Coronary artery (tissue), 2 donors: ENCODE measurements at places on chromosomes 3 and 15.

DNA sequence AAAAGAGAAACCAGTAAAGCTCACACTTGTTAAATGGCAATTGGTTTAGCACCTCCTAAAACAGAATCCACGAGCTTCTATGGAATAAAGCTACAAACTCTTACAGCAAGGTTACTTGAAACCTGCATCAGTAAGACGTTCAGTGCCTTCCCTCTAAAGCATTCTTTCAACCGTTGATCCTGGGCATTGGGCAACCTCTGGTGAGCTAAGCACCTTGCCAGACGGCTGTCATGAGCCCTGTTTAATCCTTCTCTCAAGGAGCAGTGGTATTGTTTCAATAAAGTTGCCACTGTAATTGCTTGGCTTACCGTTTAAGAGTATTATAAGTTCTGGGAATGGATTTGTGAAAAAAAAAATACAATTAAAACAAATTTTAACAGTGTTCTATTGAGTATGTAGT is 75.0 kb downstream of the COL8A1 start:
- DNase-seq = no peak

- DNase-seq = no peak
Observed at GRCh38 chr15:56017920-56018319, 24.5 kb upstream of the NEDD4 start.

DNA sequence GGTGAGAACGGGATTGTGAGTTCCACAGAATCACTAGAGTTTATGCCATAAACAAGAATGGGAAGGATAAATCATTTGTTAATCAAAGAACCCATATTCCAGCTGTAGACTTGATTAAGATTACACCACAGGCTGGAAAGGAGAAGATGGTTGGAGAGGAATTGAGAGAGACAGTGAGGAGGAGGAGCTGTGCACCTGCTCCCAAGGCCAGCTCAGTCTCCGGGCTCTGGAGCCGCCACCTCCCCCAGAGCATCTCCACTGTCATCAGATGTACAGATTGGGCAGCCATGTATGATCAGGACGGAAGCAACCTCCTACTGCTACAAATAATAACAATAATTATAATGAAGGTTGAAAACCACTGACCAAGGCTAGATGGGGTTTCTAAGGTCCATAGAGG is 170.0 kb downstream of the MINAR1 start:
- DNase-seq = no peak

DNA sequence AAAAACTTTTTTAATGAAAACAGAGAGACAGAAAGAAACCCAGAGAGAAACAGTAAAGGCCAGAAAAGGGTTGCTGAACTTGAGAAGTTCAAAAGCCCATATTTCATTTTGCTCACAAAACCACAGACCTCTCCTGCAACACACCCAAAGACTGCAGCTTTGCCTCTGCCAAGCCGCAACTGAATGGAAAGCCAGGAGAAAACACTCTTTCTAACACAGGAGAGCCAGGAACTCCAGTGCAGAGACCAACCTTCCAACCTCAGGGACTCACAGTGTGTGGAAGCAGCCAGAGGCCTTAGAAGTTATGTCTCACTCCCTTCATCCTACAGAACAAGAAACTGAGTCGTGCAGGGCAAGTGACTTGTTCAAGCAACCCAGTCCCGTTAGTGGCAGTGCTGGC is 163.1 kb upstream of the HES1 start:
- no peak for DNase-seq

- DNase-seq = no peak
Observed at GRCh38 chr15:71761649-71762048, 48.7 kb upstream of the NR2E3 start.

DNA sequence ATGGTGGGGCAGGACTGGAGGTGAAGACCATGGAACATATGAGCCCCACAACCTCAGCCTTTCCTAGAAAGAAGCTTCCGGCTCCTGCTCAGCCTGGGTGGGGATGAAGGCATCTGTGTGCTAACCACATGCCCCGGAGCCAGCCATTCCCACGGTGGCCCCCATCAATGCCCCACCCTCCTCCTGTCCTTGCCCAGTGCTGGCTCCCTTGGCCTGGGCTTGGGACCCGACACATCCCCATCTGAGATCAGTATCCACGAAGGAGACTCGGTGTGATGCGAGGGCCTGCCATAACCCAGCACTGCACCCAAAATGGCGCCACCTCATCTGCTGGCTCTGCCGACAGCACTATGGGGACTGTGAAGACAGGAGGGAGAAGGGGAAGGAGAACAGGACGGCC is 16.5 kb upstream of the PLXND1 start:
- no peak for DNase-seq

DNA sequence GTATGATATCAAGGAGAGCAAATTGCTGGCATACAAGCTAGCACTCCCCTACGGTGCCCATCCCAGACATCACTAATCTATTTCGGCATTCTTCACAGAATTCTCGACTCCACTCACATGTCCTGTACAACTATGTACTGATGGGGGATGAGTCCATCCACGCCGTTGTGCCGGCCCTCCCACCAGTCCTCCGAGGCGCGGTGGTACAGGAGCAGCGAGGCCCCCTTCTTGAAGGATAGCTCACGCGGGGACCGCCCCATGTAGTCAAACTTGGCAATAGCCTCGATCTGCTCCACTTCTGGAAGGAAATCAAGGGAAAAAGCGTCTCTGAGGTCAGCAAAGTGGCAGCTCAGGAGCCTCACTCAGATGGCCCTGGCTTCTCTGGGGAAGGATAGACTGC is 31.0 kb upstream of the RAD18 start:
- peak; percentile 52 for DNase-seq

DNA sequence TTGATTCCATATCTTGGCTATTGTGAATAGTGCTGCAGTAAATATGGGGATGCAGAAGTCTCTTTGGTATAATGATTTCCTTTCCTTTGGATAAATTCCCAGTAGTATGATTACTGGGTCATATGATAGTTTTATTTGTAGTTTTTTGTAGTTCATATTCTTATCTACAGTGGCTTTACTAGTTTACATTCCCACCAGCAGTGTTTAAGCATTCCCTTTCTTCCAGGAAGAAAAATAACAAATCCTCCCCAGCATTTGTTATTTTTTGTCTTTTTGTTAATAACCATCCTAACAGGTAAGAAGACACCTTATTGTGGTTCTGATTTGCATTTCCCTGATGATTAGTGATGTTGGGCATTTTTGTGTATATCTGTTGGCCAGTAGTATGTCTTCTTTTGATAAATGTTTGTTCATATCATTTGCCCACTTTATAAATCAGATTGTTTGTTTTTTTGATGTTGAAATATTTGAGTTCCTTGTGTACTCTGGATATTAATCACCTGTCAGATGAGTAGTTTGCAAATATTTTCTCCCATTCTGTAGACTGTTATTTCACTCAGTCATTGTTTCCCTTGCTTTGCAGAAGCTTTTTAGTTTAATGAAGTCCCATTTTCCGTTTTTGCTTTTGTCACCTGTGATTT is 163.3 kb upstream of the THRB start:
- DNase-seq = no peak

GRCh38 chr3:110246796-110247376 is 824.7 kb upstream of the NECTIN3 start:
- no peak for DNase-seq

DNA sequence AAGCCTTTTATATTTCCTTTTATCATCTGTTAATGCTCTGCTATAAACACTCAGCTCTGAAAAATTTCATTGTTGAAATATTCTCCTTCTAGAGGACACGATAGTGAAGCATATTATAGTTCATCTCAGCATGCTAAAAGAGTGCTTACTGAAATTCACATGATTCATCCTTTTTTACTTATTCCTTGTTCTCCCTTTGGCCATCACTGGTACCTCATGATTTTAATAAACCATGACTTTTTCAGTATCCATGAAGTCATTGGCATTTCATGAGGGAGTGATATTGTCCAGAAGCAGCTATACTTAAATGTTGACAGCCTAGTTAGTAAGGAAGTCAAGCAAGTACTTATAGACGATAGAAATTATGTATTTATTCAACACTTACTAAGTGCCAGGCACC is 112.7 kb downstream of the PROS1 start:
- DNase-seq = no peak

DNA sequence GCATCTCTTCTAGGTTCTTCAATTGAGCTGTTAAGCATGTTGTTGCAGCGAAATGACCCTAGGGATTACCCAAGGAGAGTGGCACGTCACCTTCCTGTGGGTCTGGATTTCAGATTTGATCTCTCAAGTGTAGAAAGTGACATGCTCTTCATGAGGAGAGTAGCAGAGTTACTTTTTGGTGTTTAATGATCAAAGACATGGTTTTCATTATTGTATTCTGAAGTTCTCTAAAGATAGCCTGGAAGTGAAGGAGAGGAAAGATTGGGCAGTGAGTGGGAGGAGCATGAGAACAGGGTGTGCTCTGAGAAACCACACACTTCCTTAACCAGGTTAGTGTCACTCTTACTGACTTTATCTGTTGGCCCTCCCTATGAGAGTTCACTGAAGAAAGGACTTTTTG is 153.6 kb downstream of the AKAP13 start:
- DNase-seq = no peak

- no peak for DNase-seq
Observed at GRCh38 chr15:55659481-55659880, 71.3 kb upstream of the PYGO1 start.

DNA sequence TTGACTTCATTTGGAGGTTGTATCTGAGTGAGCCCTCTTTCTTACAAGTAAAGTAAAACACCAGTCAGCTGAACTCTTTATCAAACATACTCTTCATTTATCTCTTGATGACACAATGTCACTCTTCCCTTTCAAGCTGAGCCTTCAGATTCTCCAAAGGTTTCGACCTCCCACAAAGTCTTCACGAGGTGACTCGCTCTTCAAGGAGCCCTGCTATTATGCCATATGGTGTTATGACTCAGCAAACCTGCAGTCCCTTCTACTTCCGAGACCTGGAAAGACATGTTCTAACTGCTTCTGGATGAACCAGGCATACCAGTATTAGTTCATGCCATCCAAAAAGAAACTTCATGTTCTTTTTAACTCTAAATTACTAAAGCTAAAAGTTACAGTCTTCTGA is 23.1 kb downstream of the AADAC start:
- DNase-seq = no peak

GRCh38 chr3:10428406-10429091 is 76.8 kb downstream of the ATP2B2 start:
- no peak for DNase-seq

DNA sequence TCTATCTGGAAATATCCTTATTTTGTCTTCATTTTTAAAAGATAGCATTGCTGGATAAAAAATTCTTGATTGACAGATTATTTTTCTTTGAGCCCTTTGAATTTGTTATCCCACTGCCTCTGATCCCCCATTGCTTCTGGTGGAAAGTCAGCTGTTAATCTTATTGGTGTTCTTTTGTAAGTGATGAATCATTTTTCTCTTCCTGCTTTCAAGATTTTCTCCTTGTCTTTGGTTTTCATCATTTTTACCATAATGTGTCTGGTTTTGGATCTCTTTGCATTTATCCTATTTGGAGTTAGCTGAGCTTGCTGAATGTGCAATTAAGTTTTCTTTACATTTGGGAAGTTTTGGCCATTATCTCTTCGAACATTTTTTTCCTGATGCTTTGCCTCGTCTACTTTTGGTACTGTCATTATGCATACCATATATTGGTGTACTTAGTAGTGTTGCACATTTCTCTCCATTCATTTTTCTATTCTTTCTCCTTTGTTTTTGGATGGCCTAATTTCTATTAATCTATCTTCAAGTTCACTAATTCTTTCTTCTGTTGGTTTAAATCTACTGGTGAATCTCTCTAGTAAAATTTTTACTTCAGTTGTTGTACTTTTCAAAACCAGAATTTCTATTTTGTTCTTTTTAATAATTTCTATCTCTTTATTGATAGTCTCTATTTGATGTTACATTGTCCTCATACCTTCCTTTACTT is 440.0 kb upstream of the PROK2 start:
- DNase-seq = no peak

DNA sequence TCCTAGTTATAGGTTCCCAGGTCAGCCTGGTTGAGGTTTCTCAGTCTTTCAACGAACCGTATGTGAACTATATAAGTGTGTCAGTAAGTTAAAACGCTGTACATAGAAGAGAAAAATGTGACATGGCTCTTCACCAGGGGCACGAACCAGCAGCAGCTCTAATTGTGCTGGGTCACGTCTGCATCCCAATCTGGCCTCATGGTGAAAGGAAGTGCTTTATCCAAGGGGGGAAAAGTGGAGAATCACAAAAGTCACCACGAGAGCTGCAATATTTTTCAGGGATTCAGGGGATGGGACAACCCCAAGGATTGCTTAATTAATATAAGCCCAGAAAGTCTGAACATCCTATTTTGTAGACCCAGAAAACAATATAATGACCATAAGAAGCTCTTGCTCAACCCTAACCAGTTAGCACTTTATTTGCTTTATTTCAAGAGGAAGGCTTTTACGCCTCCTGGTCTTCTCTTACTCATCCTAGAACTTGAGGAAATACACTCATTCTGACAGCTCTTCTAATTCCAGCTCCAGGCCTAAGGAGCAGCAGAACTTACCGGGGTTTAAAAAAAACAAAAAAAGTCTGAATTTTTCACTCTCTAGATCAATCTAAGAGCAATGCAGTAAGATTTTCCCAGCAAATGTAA is 16.5 kb downstream of the ANXA2 start:
- no peak for DNase-seq
